Fibroblast of gingiva (primary cell): ENCODE measurements at places on chromosomes 13 and 19.

- no peak for DNase-seq
These were observed 476 bp downstream of the C2CD4C start for GRCh38 chr19:408441-408901.

GRCh38 chr19:48686088-48686487 is 9.7 kb upstream of the FUT2 start:
- peak; percentile 71 for DNase-seq

DNA sequence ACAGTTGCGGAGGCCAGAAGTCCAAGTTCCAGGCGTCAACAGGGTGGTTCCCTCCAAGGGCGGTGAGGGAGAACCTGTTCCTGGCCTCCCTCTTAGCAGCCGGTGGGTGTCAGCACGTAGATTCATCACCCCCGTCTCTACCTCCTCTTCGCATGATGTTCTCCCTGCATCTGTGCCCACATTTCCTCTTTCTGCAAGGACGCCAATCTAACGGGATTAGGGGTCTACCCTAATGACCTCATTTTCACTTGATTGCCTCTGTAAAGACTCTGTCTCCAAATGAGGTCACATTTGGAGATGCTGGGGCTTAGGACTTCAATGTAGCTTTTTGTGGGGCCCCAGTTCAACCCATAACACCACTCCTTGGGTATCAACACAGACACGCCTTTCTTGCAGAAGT is 38.5 kb downstream of the DPF1 start:
- no peak for DNase-seq

- no peak for DNase-seq
These were observed 8.4 kb downstream of the ZNF573 start for GRCh38 chr19:37770985-37771384.

- DNase-seq, result no peak
These were observed 117.8 kb downstream of the RAB20 start for GRCh38 chr13:110443622-110444225.
